Activated CD4-positive, alpha-beta T cell treated with anti-CD3 and anti-CD28 coated beads, Interleukin-10, Interleukin-2, amounts not matched to agents 100 ng/mL and 50 ng/mL, durations not matched to agents 16 hours and 8 hours (primary cell): ENCODE measurements at places on chromosomes 5 and 9.

DNA sequence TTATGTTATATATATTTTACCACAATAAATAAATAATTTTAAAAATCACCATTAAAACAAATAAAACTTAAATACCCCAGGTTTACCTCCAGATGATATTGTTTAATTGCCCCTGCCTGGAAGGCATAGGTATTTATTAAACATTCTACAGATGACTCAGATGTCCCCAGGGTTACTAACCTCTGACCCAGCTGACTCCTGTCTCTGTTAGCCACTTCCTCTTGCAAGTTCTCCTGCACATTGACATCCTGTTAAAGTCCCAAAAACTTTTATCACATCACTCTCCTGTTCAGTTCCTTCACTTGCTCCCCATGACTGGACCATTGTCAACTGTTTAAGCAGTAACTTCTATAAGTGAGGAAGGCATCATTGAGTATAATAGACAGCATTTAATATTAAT is 37.0 kb upstream of the RAB3C start:
- DNase-seq = peak; percentile 9

DNA sequence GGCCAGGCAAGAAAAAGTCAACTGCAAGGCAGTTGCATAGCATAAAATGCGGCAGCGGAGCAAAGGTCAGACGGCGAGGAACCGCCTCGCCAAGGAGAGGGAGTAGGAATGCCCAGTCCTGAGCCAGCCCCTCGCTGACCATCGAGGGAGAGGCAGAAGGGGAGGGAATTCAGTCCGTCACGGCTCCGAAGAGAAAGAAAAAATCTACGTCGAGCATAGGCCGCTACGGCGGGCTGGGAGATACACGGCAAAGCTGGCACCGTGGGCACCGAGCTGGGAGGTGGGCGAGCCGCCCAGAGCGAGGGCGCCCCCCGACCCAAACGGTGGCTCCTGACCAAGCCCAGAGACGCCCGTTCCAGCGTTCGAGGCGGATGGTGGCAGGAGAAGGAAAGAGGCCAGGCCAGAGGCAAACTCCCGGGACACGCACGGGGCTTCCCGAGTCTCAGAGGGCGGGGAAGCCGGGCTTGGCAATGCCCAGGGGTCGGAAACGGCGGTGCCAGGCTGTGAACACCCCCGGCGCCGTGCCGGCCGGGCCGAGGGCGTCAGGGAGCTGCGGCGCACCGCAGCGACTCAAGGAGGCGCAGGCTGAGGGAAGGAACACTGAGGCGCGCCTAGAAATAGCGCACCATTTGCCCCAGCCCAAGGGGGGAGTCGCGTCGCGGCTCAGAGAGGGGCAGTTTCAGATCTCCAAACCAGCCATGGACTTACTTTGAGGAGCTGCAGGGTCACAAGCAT is 518 bp downstream of the SPRY4 start:
- no peak for DNase-seq

DNA sequence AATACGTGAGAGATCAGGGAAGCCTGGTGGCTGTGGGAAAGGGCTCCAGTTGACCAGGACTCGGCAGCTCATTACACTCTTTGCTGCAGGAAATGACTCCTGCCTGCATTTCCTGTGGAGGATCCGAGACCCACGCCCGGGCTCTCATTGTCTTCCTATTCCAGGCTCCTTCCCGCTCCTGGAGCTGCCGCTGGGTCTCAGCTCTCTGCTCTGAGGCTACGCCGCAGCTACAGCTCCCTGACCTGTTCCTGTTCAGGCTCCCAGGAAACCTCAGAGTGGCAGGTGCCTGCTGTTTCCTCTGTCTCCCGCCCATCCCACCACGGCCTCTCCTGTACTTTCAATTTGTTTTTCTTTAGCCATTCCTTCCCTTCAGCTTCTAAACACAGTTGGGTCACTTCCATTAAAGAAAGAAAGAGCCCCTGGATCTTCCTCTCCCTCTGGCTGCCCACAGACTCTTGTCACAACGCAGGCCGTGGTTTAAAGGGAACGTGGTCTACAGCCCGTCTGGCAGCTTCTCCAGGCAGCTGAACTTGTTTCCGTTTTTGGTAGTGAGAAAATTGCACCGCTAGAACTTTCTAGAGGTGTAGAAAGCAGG is 71.5 kb downstream of the IL6ST start:
- peak; percentile 29 for DNase-seq

- no peak for DNase-seq
These were observed 34.7 kb downstream of the PPIC start for GRCh38 chr5:123001808-123002207.

GRCh38 chr9:35882263-35882848 is 12.2 kb upstream of the OR13J1 start:
- peak; percentile 73 for DNase-seq

GRCh38 chr9:132543960-132544359 is 38.4 kb upstream of the BARHL1 start:
- DNase-seq = no peak

DNA sequence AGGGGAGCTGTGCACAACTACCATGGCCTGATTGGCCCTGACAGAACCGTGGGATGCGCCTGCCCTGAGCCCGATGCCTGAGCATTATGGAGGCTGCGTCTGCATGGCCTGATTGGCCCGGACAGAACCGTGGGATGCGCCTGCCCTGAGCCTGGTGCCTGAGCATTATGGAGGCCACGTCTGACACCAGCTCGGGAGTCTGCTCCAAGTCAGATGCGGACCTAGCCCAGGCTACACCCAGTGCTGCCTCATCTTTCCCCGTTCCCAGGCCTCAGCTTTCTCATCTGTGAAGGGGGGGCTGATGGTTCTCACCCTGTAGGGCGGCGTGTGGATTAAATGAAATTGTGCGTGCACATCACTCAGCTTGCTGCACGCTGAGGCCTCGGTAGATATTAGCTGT is 7.3 kb downstream of the CEP72 start:
- DNase-seq = no peak

GRCh38 chr9:38227061-38227540 is 158.1 kb upstream of the SHB start:
- peak; percentile 46 for DNase-seq

- DNase-seq = no peak
These were observed 89.5 kb downstream of the MAN2A1 start for GRCh38 chr5:109779036-109779735.

GRCh38 chr5:148859703-148860102 is 33.3 kb downstream of the ADRB2 start:
- DNase-seq = no peak

GRCh38 chr5:135007305-135007704 is 26.7 kb downstream of the PITX1 start:
- no peak for DNase-seq

DNA sequence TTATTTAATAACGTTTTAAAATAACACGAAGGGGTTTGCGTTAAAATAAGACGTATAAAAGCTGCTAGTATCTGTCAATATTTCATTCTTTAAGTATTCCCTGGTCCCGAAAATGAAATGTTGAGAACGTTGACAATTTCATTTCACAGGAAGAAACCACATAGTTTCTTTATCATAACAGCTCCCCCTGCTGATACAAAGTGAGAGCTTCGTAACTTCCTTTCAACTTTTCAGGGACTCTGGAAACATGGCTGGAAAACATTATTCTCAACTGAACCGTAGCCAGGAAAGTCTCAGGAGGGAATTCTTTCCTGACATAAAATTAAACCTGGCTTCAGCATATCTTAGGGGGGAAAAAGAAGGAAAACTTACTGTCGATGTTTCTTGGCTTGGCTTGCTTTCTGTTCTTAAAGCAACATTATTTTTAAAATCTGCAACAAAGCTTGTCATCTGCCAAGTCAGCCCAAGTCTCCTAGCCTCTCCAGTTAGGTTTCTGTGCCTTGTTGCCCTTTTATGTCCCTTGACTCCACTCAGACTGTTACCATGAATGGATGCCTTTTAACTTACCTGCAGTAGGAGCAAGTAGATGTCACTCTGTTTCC is 122.9 kb upstream of the DAB2 start:
- peak; percentile 38 for DNase-seq

DNA sequence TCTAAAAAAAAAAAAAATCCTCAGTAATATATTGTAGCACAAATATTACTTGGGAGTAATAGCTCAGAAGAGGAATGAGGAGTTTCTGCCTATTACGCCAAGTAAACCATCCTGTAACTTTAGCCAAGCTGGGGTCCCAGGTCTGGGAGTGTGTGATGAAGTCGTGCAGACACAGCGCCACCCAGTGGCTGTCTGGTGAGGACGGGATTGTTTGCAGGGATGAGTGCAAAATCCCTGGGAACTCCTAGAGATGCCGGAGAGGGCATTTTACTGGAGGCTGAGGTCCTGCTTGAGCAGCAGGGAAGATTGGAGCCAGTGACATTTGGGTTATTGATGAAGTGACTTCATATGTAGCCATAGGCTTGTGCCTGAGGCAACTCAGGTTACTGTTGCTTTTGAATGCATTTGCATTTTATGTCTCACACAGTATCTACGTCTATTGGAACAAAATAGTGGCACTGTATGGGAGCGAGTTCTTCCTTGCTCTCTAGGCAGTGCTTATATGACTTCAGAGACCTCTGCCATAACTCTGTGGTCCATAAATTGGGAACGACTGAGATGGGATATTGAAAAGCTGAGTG is 72.8 kb downstream of the PSAT1 start:
- DNase-seq = peak; percentile 49

- DNase-seq = no peak
These were observed 146.2 kb upstream of the LRRTM2 start for GRCh38 chr5:139021346-139021745.

GRCh38 chr5:148467958-148468357 is 84.2 kb downstream of the FBXO38 start:
- DNase-seq = no peak

- DNase-seq = no peak
These were observed 72.2 kb upstream of the ADAMTS19 start for GRCh38 chr5:129387944-129388343.

DNA sequence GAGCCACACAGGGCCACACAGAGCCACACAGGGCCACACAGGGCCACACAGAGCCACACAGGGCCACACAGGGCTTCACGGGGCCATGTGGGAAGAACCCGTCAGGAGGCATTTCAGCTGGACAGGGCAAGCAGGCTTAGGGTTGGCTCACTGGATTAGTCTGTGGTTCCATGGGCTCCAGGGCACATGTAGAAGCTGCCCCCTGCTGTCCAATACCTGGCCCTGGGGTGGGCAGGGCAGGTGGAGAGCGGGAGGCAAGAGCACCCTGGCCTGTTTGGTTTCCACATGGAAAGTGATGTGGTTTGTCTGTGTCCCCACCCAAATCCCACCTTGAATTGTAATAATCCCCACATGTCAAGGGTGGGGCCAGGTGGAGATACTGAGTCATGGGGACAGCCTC is 16.4 kb upstream of the LPCAT1 start:
- no peak for DNase-seq

DNA sequence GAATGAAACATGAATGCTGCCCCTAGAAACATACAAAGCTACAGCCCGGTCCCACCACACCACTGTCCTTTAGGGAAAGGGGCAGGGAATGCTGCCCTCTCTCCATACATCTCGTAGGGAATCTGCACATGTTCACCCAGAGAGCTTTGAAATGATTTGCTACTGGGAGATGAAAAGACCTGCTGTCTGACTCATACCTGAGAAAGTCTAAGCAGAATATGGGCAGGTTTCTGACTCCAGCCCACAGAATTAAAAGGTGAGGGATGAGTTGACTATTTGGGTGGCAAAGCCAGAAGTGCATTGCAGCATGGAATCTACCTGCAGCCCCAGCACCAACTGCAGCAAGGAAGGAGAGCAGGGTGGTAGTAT is 297.9 kb downstream of the TLE1 start:
- DNase-seq = no peak

GRCh38 chr9:28941856-28942255 is 1368.6 kb upstream of the C9orf72 start:
- DNase-seq = no peak

DNA sequence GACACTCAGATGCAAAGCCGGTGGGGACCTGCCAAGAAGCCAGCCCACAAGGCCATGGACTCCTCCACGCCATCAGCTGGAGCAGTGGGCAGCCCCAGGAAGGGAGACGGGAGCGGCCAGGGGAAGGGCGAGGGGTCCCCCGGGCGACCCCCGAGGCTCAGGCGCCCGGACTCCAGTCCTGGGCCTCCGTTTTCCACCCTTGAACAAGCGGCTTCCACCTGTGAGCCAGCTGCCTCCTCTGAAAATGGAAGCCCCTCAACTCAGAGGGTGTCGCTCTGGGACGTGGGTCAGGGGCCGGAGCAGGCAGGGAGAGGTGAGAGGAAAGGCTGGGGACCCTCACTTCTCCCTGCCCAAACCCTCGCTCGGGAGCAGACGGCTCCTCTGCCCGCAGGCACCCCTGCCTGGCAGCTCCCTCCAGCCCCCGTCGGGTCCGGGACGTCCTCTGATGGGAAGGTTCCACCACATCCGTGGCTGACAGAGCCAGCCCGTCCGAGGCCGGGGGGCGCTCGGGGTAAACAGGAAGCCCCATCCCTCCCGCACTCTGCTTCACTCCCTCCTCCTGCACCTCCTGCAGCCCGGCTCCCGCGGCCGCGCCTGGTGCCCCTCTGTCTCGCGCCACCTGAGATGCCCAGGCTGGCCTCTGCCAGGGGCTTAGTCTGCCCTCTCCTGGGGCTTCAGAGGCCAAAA is 3.7 kb upstream of the EGFL7 start:
- no peak for DNase-seq

- DNase-seq = no peak
These were observed 39.8 kb downstream of the SGTB start for GRCh38 chr5:65682148-65682547.

DNA sequence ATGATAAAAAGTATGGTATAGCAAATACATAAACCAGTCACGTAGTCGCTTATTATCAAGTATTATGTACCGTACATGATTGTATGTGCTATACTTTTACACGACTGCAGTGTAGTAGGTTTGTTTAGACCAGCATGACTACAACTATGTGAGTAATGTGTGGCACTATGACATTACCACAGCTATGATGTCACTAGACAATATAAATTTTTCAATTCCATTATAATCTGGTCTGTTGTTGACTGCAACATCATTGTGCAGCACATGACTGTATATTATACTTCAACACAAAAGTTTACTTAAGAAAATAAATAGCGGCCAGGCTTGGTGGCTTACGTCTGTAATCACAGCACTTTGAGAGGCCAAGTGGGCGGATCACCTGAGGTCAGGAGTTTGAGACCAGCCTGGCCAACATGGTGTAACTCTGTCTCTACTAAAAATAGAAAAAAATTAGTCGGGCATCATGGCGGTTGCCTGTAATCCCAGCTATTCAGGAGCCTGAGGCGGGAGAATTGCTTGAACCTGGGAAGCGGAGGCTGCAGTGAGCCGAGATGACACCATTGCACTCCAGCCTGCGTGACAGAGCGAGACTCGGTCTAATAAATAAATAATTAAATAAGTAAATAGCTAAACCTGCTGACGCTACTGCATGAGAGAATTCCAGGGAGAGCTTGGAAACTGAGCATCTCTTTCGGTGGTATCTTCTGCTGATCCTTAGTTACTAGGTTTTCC is 24.6 kb upstream of the JADE2 start:
- no peak for DNase-seq

DNA sequence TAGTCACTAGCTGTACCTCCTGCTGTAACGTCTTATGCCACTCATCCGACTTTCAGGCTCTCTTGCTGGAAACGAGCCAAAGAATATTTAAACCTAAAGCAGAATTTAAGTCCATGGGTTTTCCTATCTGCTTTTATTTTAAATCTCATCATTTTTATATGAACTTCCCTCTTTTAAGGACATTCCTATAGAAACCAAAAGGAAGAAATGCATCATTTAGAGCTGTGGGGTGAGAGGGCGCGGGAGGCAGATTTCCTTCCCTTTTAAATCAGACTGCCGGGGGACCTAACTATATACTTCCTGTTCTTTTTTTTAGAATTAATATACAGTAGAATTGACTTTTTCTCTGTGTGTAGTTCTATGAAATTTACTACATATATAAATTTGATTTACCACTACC is 468.8 kb downstream of the BNC2 start:
- no peak for DNase-seq

GRCh38 chr9:84778570-84778969 is 109.0 kb downstream of the NTRK2 start:
- DNase-seq = no peak
